Fibroblast of the aortic adventitia (primary cell): ENCODE measurements at places on chromosomes 3 and 15. TPM values are rescaled to one million over a fixed set of nuclear protein-coding genes. Genes with fewer than 3 reads are reported as not detected.

The EIF4A2 gene
- 383 and 640 TPM in 2 replicates for total RNA-seq

The AADACL2 gene
- total RNA-seq = 0.90 TPM in 1 of 2 replicates, not detected in the other

The TM4SF4 gene
- 0.45 TPM in 1 of 2 replicates, not detected in the other for total RNA-seq

The SAMMSON gene
- not detected in 2 replicates for total RNA-seq

The HYKK gene
- total RNA-seq = 3.3 and 10.2 TPM in 2 replicates

The PCOLCE2 gene
- total RNA-seq = 31.6 and 98.4 TPM in 2 replicates

The EOMES gene
- 0.18 TPM in 1 of 2 replicates, not detected in the other for total RNA-seq

The DUOXA1 gene
- total RNA-seq = 0.36 TPM in 1 of 2 replicates, not detected in the other
